ENCODE measurements at places on chromosomes 4 and X.

DNA sequence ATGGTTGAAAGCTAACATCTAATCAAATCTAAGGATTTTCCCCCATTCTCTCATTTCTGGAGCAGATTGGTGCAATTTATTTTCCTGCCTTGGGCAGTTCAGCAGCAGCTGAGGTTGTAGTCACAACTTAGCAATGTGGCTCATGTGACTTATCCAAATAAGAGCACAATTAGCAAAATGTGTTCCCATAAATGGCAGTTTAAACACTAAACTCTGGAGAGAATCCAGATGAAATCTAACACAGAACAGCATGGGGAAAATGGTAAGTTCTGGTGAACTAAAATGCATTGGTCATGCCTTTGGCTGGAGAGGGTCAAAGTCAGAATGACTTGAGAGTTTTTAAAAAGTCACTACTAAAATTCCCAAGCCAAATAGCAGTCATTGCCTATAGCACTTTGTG is 422.6 kb upstream of the DIPK2B start:
- DNase-seq: no peak

- DNase-seq: no peak
Measured at GRCh38 chrX:13985697-13986435, 43.8 kb downstream of the GEMIN8 start.

DNA sequence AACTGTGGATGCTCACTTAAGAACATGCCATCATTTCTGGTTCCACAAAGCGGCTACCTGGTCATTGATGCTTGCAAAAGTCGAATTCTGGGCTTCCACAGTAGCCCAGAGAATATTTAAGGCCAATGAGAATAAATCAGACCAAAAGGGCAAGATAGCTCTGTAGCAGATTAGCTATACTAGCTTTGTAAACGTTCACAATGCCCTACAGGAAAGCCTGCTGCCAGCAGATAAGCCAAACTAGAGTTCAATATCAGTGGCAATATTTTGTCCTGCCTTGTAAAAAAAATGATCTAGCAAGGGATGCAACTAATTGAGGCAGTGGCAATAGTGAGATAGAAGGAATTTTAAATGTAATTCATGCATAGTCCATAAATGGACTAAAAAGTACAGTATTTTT is 387.7 kb upstream of the TEX13C start:
- DNase-seq: no peak

DNA sequence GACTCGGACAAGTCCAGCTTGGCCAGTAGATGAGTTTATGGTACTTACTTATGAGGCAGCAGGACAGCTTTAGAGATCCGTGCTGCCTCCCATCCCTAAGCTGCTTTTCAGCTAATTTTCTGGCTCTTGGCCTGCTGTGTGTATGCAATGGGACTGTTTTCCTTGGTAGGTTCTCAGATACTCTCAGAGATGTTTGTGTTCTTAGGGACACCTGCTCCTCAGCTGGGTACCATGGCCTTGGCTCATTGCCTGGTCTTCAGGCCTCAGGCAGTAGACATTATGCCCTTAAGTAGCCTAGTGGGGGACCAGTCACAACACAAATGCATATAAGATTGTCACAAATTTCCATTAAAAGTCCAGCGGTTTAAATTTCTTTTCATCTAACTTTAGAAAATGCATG is 688.0 kb downstream of the PCDH7 start:
- DNase-seq: no peak

GRCh38 chr4:89658701-89659024 is 178.3 kb downstream of the SNCA start:
- no peak for DNase-seq

DNA sequence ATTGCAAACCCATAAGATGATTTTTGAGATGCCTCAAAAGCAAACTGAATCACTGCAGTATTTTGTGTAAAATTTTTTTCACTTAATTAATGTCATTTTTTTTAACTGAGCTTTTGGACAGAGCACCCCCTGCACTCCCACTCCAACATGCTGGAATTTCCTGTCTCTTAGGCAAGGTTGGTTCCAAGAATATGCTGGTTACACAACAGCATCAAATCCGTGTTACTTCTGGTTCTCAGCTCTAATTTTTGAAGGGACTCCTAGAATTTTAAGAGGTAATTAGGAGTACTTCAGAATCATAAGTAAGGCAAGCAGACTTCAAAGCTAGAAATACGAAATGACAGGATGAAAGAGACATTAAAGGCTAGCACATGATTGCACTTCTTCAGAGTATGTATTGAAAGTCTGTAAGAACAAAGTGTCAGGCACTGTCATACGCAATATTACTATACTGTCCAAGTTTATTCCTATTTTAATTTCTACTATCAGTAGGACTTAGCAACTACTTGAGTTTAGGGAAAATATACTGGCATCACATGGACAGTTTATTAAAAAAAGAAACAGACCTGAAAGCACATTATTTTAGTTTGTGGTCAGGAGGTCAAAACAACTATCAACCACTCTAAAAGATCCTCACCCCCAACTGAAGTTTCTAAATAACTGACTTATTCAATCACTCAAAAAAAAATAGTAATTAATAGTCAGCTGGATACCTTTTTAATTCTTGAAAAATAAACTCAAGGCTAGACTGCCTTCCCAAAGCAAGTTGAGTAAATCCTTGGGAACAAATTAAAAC is 1.6 kb upstream of the JCHAIN start:
- DNase-seq: no peak

- DNase-seq: no peak
Measured at GRCh38 chrX:45803383-45803921, 602.8 kb upstream of the DIPK2B start.

GRCh38 chr4:23006756-23007155 is 314.0 kb downstream of the GBA3 start:
- DNase-seq: no peak

GRCh38 chr4:67934628-67935027 is 28.7 kb downstream of the TMPRSS11A start:
- DNase-seq: no peak

- DNase-seq: no peak
Measured at GRCh38 chr4:25107827-25108516, 52.3 kb downstream of the SEPSECS start.

Measured in cerebellum (tissue), 4 donors.